Type B pancreatic cell (in vitro differentiated cells): ENCODE measurements at places on chromosomes 4 and X. TPM values are rescaled to one million over a fixed set of nuclear protein-coding genes. Genes with fewer than 3 reads are reported as not detected.

GRCh38 chr4:18020145-18020670 lies 1.3 kb downstream of the LCORL start:
- peak overlapping the region; percentile 99 for H3K4me3 ChIP-seq
- DNase-seq = no peak
- peaks cover 12% of the 10 kb centered on the region for H3K4me1 ChIP-seq
- peaks cover 17% of the 10 kb centered on the region for H3K27me3 ChIP-seq
- H3K36me3 ChIP-seq = no peaks in the 10 kb centered on the region

DNA sequence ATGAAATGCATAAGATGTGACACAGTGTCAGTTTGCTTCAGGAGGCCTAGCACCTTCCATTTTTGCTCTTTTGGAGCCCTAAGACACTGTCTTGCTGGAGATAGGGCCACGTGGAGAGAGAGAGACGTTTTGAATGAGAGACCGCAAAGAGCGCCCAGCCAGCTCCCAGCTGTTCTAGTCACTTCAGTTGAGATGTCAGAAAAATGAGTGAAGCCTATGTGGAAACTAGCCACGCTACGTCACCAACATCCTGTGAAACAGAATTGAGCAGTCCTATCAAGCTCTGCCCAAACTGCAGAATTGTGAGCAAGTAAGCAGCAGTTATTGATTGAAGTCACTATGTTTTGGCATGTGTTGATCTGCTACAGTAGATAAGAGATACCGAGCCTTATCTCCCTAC lies 13.1 kb downstream of the GPR82 start:
- no peak for DNase-seq
- H3K27ac ChIP-seq = no peak overlapping the region
- H3K27me3 ChIP-seq = no peaks in the 10 kb centered on the region
- H3K36me3 ChIP-seq = peaks cover 4% of the 10 kb centered on the region
- H3K4me3 ChIP-seq = no peak overlapping the region
- no peaks in the 10 kb centered on the region for H3K4me1 ChIP-seq

GRCh38 chr4:114021451-114021850 lies 42.0 kb upstream of the ARSJ start:
- H3K4me3 ChIP-seq = no peak overlapping the region
- H3K27ac ChIP-seq = no peak overlapping the region
- no peaks in the 10 kb centered on the region for H3K27me3 ChIP-seq
- no peak for DNase-seq
- no peaks in the 10 kb centered on the region for H3K4me1 ChIP-seq

DNA sequence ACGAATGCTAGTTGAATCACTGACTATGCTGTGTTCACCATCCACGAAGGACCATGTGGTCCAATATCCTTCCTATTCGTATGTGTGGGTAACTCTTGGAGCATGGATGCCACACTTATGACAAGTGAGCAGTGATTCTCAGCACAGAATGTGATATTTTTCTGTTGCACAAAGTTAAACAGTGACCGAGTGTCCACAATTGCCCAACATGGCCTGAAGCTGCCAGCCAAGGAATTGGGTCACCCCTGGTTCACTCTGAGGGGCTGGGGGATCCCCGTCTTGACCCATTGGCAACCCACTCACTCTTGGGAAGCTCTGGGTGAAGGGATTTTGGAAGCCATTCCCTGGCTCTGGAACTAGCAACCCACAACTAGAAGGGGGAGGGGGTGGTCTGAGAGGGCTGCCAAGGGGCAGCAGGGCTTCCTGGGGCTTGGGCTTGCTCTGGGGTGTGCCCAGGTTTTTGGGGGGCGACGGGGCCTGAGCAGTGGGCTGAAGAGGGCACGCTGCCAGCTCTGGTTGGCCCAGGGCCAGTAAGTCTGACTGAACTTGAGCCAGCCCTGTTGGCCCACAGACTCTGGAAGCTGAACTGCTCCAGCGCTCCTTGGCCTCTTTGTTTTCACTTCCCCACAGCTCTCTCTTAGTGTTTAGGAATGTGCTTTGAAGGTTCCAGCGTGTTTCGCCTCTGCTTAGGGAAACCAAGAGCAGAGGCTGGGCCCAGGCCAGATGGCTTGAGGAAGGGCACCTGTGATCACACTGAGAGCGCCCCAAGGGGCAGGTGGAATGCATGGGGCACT lies 43.1 kb upstream of the BCOR start:
- no peak overlapping the region for H3K27ac ChIP-seq
- no peak overlapping the region for H3K4me3 ChIP-seq
- H3K36me3 ChIP-seq = peaks cover 3% of the 10 kb centered on the region
- no peaks in the 10 kb centered on the region for H3K27me3 ChIP-seq
- peaks cover 10% of the 10 kb centered on the region for H3K4me1 ChIP-seq

DNA sequence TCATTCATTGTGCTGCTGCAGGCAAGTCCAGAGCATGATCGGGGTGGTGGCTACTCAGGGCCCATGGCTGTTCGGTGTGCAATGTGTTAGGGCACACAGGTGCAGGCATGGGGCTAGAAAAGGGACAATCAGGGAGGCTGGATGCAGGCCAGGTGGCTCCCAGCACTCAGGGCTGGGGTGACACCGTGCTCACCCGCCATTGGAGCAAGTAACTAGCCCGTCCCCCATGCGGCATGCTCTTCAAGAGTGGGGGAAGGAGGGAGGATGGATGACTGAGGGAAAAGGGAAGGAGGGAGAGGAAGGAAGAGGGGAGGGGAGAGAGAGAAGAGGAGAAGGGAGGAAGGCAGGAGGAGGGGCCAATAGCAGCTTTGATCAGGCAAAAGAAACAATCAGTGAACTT lies 64.7 kb downstream of the INTS6L start:
- no peaks in the 10 kb centered on the region for H3K4me1 ChIP-seq
- peaks cover 4% of the 10 kb centered on the region for H3K36me3 ChIP-seq
- no peak for DNase-seq
- H3K27ac ChIP-seq = no peak overlapping the region
- no peak overlapping the region for H3K4me3 ChIP-seq

Gene CNGA1
- 1.0 and 5.3 TPM in 2 replicates for total RNA-seq

GRCh38 chrX:63930140-63930539 lies 145.1 kb upstream of the ARHGEF9 start:
- DNase-seq = no peak
- no peak overlapping the region for H3K27ac ChIP-seq
- no peaks in the 10 kb centered on the region for H3K36me3 ChIP-seq
- H3K4me1 ChIP-seq = no peaks in the 10 kb centered on the region

DNA sequence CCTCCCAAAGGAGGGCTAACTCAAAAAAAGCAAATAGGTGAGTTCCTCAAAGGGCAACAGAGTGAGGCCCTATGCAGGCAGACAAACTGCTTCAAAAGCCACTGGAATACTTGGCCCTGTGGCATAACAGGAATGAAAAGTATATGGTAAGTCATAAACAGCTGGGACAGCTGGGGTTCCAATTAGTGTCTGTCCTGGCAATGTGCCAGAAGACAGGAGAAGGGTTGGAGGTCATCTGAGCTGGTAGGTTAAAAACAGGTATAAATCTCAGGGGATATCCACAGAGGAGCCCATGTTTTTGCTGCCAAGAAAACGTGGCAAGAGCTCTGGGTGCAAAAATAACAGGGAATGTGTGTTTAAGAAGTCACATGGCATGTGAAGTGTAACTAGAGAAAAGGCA lies 111.6 kb downstream of the APOOL start:
- no peak overlapping the region for H3K4me3 ChIP-seq
- H3K4me1 ChIP-seq = no peaks in the 10 kb centered on the region
- H3K36me3 ChIP-seq = no peaks in the 10 kb centered on the region
- no peak for DNase-seq

DNA sequence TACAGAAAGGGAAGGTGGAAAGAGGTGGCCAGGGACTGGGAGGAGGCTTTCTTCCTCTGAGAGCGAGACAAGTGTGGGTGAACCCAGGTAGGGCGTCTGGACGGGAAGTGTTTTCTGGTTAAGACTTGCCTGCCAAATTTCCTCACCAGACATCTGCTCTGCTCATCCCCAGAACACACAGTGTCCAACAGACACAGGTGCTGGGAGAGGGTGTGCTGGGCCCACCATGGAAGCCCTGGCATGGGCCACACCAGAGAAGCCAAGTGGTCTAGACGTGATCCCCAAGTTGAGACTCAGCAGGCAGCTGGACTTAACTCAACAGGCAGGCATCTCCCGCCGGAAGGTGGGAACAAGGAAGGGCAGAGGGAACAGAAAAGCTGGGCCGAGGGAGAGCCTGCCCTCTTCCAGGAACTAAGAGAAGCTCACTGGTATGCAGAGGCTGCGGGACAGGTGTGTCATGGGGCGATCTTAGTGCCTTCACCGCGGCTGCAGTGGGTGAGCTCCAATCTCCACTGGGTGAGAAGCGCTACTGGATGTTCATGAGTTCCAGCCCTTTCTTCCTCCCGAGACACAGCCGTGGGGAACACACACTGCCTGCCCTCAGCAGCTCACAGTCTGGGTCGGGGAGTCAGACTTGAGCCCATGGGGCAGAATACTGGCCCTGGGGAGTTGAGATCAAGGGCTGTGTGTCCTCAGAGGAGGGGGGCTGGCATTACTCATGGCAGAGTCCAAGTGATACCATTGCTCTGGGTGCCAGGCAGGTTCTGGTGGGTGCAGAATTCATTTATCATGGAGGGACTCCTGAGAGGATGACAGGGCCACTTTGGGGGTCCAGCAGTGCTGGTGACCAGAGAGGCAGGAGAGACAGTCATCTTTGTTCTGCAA lies 110.2 kb downstream of the CPZ start:
- H3K4me1 ChIP-seq = peaks cover 26% of the 10 kb centered on the region
- H3K36me3 ChIP-seq = no peaks in the 10 kb centered on the region
- no peak overlapping the region for H3K27ac ChIP-seq
- DNase-seq = peak; percentile 53

DNA sequence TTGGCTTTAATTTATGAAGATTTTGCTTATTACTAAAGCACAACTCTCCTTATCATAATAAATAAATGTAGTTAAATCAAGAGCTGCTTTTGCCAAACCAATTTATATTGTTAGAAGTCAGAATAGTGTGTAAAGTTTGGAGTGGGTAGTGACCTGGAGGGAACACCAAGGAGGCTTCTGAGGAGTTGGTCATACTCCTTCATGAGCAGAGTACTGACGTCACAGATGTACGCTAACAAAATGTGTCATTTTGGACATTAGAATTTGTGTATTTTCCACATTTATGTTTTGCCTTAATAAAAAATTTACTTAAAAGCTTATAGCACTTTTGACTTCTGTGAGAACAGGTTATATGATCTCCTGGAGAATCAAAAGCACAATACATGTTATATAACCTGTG lies 953.5 kb upstream of the INTU start:
- no peaks in the 10 kb centered on the region for H3K27me3 ChIP-seq
- peaks cover 6% of the 10 kb centered on the region for H3K4me1 ChIP-seq
- no peak for DNase-seq
- H3K4me3 ChIP-seq = no peak overlapping the region
- H3K36me3 ChIP-seq = no peaks in the 10 kb centered on the region

DNA sequence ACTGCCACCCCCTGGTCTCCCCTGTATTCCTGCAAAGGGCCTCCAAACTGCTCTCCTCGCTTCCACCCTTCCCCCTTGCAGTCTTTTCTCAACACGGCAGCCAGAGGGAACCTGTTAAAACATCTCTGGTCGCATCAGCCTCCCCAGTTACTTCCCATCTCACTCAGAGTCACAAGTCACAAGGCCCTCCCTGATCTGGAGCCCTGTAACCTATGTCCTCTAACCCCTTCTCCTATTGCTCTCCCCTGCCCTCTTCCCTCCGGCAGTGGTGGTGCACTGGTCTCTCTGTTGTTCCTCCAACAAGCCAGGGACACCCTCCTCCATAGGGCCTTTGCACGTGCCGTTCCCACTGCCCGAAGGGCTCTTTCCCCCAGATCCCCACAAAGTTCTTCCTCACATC lies 73.2 kb downstream of the SH3KBP1 start:
- H3K4me1 ChIP-seq = no peaks in the 10 kb centered on the region
- no peaks in the 10 kb centered on the region for H3K27me3 ChIP-seq
- no peaks in the 10 kb centered on the region for H3K36me3 ChIP-seq
- DNase-seq = no peak

Gene HTN3
- total RNA-seq = not detected in 2 replicates

Gene ETDB
- not detected in 2 replicates for total RNA-seq

DNA sequence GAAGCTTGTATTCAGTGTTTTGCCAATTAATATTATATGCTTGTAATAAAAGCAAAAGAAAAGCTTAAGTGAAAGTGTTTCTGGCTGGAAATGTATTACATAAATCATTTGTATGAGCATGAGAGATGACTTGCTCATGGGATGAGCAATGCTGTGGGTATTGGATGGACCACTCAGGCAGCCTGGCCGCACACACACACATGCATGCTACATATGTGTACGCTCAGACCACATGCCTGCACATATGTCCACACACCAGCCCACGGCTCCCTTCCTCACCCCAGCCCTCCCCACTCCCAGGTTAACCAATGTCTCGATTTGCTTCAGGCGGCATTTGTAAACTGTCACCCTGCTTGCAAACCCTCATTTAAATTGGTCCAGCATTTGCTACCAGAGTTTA lies 55.9 kb downstream of the CPLX1 start:
- H3K27me3 ChIP-seq = no peaks in the 10 kb centered on the region
- H3K4me1 ChIP-seq = peaks cover 9% of the 10 kb centered on the region
- H3K27ac ChIP-seq = peak overlapping the region; percentile 5
- H3K4me3 ChIP-seq = no peak overlapping the region
- no peak for DNase-seq
- H3K36me3 ChIP-seq = peaks cover 51% of the 10 kb centered on the region

DNA sequence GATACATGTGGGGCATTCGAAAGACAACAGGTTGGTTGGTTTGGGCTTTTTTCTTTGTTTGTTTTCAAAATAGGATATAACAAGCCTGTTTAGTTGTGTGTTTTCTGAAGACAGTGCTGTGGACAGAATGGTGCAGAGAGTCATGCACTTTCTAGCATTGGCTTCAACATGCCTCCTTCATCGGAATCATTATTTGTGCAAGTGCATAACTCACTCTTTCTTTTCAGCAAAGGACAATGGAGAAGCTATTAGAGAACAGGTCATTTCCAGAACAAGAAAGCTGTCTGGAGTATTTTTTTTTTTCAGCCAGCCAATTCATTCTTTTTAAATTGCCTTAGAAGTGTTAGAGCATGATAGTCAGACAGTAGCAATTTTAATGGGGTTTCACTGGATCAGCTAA lies 225.8 kb downstream of the STK32B start:
- no peak overlapping the region for H3K27ac ChIP-seq
- no peaks in the 10 kb centered on the region for H3K27me3 ChIP-seq
- no peak overlapping the region for H3K4me3 ChIP-seq
- no peaks in the 10 kb centered on the region for H3K4me1 ChIP-seq
- DNase-seq = no peak

Gene NRK
- total RNA-seq = 19.7 and 136 TPM in 2 replicates
